Cortex of kidney (tissue), 1 donor: ENCODE measurements at places on chromosomes 2 and 18.

- DNase-seq = no peak
Measured at GRCh38 chr2:9538000-9538507, 17.6 kb downstream of the ADAM17 start.

DNA sequence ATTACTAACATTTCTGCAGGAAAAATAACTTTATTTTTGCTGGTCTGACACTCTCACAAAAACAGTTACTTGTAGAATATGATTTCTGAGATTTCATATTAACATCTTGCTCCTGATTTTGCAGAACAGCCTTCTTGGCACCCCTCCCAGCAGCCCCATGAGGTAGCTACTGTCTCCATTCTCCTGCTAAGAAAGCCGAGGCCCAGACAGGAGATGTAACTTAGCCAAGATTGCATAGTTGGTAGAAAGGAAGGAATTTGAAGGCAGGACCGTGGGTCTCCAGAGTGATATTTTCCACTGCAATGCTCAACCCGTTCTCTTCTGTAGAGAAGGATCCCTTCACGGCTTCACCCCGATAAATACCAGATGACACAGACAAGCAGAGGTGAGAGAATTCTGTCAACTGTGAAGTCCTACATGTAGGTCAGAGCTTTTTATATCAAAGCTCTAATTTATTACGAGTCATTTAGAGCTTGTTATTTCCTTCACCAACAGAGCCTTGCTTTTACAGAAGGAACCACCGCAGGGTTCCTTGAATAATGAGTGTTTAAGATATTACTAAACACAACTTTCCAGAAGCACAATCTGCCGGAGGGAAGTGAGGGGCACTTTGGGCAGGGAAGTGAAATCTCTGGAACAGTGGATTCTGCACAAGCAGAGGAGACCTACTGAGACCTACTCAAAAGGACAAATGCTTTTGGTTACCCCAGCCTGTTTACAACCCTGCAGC lies 48.0 kb upstream of the MYCN start:
- no peak for DNase-seq

DNA sequence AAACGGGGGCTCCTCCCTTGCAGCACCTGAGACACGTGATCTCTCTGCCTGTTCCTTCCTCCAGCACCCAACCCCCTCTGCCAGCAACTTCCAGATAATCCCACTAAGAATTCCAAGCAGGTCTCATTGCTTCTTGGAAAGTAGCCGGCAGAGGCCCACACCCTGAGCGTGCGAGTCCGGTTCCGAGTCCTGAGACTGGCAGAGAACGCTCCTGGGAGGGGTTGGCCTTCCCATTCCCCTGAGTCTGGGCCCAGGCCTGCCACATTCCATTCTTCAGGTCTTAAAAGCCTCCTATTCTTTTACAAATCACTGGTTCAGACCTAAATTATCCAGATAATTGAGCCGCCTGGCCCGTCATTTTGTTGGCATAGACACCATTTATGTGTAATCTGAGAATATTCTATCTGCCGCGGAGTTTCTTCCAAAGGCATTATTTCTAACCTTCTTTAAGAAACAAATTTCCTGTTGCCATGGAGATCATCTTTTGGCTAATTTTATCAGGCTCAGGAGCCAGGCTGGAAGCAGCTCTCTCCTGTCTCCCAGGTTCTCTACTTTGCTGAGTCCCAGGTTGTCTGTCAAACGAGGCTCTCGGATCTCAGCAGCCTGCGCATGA lies 165.4 kb downstream of the MYCN start:
- no peak for DNase-seq

GRCh38 chr2:85853499-85854165 lies 35.2 kb downstream of the ST3GAL5 start:
- no peak for DNase-seq

DNA sequence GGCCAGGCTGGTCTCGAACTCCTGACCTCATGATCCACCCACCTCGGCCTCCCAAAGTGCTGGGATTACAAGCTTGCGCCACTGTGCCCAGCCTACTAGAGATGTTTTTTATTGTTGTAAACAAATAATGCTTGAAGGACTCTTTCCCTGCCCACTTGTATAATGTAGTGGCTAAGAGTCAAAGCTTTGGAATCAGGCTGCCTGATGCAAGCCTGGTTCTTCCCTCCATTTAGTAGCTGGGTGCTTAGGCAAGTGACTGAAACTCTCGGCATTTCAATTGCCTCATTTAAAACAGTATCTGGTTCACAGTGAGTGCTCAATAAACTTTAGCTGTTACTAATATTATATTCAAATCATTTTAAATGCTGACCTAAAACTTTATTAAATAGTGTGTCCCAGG lies 264.0 kb upstream of the FBXO11 start:
- DNase-seq = no peak

- no peak for DNase-seq
Measured at GRCh38 chr2:165952741-165953211, 800 bp downstream of the TTC21B start.

DNA sequence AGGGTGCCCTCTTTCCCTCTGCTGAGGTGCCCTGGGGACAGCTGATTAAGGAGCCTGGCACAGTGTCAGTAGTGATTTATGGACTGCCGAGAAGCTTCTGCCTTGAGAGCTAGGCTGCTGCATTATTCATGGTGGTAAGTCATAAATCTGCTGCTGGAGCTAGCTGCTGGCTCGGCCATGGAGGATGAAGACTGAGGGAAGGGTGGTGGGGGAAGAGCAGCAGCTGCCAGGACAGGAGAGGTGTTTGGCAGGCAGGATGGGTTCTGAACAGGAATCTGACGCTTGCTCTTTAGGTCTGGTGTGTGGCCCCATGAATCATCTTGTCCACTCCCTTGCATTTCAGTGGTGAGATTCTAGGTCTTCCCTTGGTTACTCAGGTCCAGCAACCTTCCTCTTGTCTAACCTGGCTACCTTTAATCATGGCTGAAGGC lies 296.3 kb downstream of the DYSF start:
- DNase-seq = no peak

GRCh38 chr18:26480897-26481795 lies 67.2 kb downstream of the KCTD1 start:
- DNase-seq = no peak

GRCh38 chr18:48409591-48410094 lies 460 bp upstream of the ZBTB7C start:
- DNase-seq = no peak
